ENCODE measurements at places on chromosomes 4 and X. TPM values are rescaled to one million over a fixed set of nuclear protein-coding genes. Genes with fewer than 3 reads are reported as not detected.

The HMGN5 gene
- total RNA-seq = 3.8 TPM

The USP17L28 gene
- total RNA-seq = not detected

The EPGN gene
- total RNA-seq = not detected

The RHOXF2 gene
- not detected for total RNA-seq

The FHDC1 gene
- total RNA-seq = 0.34 TPM

The SHROOM3 gene
- 6.8 TPM for total RNA-seq

The RAB41 gene
- total RNA-seq = not detected

The FRAS1 gene
- total RNA-seq = 1.5 TPM

The CD38 gene
- total RNA-seq = 7.6 TPM

The PHEX gene
- total RNA-seq = 0.34 TPM

The CYBB gene
- 0.10 TPM for total RNA-seq

The DUX4 gene
- not detected for total RNA-seq

The PCDH11X gene
- not detected for total RNA-seq

The MAGEB17 gene
- not detected for total RNA-seq
